ENCODE measurements at places on chromosomes 3 and 15.
A peak's percentile ranks its signal among the peaks of the same experiment; 100 is the strongest.

DNA sequence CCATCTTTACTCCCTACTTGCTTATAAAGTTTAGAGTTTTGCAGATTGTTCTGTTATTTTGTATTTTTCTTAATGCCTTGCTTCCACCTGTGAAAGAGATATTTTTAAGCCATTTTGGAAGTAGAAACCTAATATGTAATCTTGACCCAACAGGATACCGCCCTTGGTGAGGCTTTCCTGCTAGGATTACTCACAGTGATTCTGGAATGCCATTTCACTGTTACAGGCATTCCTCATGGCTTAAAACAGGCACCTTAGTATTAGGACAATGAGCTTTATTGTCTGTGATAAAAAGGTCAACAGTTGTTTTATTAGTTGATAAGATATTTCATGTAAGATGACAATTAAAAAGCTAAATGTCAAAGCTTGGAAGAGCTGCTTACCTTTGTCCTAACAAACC lies 58.2 kb downstream of the PHLDB2 start:
- no peak for DNase-seq

DNA sequence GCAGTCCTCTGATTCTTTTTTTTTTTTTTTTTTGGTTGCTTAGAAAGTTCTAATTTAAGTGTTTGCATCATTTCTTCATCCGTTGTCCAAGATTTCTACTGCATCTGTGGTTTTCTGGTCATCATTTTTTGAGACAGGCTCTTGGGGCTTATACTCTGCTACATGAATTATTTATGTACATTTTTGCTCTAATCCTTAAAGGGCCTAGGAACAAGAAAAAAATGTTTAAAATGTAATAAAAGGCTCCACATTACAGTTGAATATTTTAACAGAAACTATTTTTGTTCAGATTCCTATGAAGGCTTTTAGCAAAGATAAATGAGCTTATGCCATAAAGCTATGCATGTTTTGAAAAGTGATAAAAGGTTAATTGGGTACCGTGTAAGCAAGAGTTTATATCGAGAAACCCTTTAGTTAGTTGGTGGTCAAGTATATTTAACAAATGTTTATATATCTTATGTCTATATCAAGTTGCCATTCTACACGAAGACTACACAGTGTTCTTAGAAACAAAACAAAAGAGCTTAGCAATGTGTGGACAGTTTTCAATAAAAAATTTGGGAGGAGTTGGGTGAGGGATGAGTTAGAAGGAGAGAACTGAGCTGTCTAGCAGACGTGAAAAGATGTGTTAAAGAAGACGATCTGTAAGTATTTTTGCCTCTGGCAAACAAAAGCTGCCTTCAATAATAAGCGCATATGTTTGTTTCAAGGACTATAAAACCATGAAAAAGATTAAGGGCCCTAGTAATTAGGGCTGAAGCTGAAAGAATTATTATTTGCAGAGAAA lies 563.6 kb upstream of the NAALADL2 start:
- DNase-seq = no peak

DNA sequence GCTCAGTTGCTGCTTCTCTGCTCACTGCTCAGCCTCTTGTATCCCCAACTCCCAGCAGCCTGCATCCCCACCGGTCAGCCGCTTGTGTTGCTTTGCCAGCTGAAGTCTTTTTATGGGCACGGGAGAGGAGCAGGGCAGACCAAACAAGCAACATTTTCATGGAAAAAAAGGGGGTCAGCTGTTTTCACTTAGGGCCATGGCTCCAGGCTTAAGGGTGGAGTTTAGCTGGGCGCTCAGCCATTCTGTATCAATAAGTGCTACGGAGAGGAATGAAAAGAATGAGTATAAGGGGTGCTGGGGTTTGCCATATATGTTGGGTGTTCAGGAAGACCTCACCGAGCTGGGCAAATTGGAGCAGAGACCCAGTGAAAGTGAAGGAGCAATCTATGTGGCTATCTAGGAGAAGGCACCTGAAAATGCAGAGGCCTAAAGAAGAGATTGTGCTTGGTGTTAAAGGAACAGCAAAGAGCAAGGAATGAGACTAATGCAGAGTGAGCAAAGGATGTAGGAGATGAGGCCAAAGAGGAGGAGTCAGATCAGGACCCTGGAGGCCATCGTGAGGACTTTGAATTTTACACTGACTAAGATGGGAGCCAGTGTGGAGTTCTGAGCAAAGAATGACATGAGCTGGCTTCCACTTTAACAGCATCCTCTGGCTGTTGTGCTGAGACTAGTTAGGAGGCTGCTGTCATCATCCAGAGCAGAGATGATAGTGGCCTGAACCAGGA lies 16.6 kb upstream of the IREB2 start:
- DNase-seq = peak; percentile 62

- no peak for DNase-seq
These were observed 53.9 kb downstream of the MEF2A start for GRCh38 chr15:99619712-99620111.

- DNase-seq = no peak
These were observed 133.7 kb downstream of the VGLL4 start for GRCh38 chr3:11510001-11510340.

DNA sequence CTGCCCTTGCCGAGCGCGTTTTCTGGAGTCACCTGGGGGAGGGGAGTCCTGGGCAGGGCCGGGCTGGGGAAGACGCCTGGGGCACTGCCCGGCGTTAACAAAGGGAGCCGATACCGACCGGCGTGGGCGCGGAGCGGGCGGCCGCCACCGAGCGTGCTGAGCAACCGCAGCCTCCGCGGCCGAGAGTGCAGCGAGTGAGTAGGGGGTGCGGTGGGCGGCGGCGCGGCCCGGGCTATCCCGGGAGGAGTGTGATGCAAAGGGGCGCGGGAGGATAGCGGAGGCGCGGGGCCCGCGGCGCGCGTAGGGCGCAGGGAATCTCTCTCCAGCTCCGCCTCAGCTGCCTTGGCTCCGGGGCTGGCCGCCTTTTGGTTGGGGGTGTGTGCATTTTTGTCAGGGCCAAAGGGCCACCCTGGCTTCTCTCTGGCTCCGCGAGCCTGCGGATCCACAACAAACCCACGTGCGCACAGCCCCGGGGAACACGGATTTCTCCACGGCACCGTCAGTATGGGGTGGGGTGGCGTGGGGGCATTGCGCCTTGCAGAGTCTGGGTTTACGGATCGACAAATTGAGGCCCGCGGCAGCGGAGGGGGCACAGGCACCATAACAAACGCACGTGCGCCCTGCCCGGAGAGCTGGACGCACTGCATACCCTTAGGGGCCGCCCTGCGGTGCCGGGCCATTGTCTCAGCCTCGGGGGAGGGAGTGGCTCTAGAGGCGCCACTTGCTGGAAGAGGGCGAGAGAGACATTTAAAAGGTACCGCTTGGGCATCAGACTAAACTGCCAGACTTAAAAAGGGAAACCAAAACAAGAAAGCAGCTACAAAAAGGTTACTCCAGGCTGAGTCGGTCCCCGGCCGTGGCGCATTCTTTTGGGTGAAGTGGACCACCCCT lies 560 bp downstream of the ST6GAL1 start:
- DNase-seq = peak; percentile 56

- no peak for DNase-seq
These were observed 85.9 kb downstream of the SLCO3A1 start for GRCh38 chr15:91939403-91939831.

DNA sequence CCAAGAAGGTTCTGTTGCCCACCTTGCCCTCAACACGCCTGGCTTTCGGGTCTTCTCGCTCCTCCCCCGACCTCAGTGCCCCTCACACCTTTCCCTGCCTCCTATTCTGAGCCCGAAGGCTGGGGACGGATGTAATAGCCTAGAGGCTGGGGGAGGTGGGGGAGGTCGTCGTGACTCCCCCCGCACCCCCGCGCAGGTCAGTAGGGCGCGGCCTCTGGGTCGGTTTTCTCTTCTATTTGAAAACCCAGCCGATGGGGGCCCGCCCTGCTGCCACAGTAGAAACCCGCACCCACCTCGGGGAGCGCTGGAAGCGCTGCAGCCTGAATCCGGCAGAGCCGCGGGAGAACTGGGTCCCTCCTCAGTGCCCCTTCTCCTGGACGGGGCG lies 1.0 kb upstream of the RBPMS2 start:
- peak; percentile 23 for DNase-seq

DNA sequence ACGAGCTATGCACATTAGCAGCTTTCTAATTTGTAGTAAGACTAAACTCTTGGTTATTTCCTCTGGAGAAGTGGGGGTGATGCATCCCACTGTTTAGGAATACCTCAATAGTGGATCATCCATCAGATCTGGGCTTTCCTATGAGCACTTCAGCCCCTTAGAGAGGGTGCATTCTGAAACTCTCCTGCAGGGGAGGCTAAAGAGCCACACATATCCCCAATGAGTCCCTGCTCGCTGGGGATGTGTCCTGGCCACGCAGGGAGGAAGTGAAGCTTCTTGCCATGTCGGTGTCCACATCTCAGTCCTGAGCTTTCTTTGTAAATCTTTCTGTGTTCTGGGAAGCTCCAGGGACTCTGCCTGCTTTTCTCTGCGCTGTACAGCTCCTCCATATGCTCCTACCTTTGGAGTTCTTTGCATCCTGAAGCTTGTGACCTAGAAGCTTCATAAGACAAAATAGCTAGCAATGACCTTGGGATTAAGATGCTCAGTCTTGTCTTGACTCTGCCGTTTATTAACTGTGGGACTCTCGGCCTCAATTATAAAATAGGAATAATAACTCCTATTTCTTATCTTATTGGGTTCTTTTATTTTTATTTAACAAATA lies 28.3 kb upstream of the MASP1 start:
- DNase-seq = peak; percentile 55

- DNase-seq = no peak
These were observed 19.0 kb upstream of the PRICKLE2 start for GRCh38 chr3:64244011-64244942.

GRCh38 chr3:32780735-32781210 lies 37.0 kb upstream of the TRIM71 start:
- DNase-seq = peak; percentile 58

DNA sequence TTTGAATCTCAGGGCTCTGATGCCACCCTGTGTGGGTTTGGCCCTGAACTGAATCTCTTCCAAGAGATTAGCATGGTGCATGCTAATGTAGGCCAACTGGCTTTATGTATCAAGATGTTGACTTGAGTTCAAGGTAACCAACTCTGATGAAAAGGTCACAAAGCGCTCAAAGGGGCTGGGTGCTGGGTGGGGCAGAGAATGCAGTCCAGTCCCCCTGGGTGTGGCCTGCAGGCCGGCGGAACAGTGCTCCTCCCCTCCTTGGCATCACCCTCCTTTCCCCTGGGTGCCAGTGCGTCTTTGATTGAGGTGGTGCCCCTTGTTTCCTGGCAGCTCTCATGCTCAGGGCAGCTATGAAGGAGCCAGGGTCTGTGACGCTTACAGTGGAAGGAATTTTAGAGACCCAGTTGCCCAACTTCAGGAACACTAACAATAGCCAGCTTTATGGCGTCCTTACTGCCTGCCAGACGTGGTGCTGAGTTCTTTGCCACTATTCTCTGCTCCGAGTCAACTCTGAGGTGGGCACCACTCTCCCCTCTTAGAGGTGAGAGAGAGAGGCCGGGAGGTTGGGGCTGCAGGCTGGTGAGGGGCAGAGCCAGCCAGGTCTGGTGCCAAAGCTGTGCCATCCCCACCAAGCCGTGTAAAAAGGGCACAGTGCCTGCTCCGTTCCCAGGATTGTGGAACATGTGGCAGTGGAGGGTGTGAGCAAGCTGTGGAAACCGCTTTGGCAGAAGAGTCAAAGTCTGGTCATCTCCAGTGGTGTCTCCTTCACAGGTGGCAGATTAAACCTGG lies 9.8 kb downstream of the SYNM start:
- DNase-seq = no peak

DNA sequence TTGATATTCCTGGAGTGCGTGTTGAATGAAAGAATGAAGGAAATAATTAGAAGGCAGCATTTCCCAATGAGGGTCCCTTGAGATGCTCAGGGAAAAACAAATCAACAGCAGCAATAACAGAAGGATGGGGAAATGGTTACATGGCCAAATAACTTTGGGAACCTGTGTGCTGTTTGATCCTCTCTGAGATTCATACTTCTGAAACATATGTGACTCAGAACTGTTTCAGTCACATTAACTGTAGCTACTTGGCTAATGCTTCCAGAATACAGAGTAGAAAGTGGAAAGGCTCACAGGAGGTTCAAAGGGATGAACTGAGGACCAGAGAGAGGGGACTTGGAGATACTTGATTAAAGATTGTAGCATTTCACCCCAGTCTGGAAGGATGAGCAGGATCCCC lies 258.2 kb downstream of the SLCO3A1 start:
- DNase-seq = no peak

GRCh38 chr15:74265046-74265639 lies 29.0 kb downstream of the CCDC33 start:
- no peak for DNase-seq

All from right hindlimb (tissue), 1 donor.